EH (cell line): ENCODE measurements at places on chromosomes 4 and X.

GRCh38 chr4:177455561-177455970 lies 13.3 kb upstream of the AGA start:
- DNase-seq = peak; percentile 71

DNA sequence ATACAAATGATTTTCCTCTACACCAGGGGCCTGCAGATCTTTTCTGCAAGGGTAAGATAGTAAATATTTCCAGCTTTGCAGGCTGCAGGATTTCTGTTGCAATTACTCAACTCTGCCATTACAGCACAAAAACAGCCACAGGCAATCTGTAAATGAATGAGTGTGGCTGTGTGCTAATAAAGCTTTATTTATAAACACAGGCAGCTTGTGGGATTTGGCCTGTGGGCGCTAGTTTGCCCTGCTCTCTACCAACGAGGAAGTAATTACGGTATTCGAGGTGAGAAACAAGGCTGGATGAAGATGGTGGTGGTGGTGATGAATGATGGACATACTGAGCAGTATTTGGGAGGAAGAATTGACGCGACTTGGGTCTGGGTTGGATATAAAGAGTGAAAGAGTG lies 30.7 kb downstream of the ADGRG2 start:
- DNase-seq = no peak

DNA sequence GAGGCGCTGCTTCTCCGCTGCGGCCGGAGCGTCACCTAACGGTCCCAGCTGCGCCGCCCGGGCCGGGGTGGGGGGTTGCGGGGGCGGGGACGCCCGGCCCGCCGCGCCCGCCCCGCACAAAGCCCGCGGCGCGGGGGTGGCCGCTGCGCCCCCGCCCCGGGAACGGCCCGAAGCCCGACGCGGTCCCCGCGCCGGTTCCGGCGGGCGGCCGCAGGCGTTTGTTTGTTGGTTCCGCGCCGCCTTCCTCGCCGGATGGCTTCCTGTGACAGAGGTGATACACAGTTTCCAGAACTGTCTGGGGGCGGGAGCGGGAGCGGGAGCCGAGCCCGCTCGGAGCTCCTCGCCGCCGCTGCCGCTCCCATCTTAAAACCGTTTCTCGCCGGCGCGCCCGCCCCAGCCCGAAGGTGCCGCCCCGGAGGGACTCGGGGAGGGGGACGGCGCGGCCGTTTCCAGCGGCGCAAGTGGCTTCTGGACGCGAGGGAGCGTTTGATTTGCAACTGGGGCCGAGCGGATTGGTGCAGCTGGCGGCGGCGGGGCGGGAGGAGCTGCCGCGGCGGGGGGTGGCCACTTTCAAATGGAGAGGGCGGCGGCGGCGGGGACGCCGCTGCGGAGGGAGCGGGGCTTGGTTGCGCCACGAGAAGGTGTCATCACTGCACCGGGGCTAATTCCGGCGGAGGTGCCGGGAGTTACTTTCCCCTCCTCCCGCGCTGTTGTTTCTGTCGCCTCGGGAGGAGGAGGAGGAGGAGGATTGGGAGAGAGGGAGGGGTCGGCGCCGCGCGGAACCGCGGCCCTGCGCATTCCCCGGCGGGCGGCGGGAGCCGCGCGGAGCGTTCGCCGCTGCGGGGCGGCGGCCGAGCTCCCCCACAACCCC lies 2.3 kb downstream of the JADE1 start:
- DNase-seq = peak; percentile 94

GRCh38 chr4:177699365-177700213 lies 257.4 kb upstream of the AGA start:
- DNase-seq = peak; percentile 3

DNA sequence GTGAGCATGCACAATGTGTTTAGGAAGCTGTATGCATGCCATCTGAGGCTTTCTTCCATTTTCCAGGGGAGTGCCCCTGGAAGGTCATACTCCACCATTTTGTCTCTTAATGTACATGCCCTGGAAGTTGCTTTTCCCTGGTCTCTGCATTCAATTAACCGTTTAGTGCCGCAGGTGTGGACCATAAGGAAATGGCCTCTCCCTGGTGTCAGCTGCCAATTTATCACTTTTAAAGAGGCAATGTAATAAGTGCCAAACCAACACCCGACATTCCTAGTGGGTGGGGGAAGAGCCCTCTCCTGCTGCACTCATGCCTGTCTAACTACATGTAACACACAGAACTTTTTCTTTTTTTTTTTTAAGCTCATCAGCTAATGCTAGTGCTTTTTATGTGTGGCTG lies 7.1 kb upstream of the BST1 start:
- no peak for DNase-seq

DNA sequence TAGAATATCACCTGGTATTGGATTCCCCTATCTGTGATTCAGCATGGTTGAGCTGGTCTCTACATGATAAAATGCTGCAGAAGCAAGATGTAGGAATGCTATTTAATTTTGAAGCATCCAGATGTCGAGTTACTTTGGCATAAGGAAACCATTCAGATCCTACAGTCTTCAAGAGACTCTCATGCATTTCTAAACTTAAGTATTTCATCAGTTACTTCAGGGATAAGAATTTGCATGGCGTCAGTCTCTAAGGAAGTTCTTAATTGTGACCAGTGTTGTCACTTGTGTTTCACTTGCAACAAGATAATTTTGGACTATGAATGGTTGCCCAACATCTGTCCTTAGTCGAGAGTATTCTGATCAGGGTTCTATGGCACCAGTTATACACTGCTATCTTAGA lies 192.4 kb downstream of the CCNG2 start:
- no peak for DNase-seq

- peak; percentile 64 for DNase-seq
Observed at GRCh38 chr4:71009890-71010588, 16.6 kb downstream of the DCK start.

GRCh38 chr4:146582864-146583263 lies 55.8 kb upstream of the POU4F2 start:
- peak; percentile 7 for DNase-seq

- no peak for DNase-seq
Observed at GRCh38 chrX:135347381-135348016, 38.2 kb downstream of the ETDC start.

- DNase-seq = peak; percentile 59
Observed at GRCh38 chrX:134664202-134664601, 5.9 kb upstream of the PLAC1 start.

- no peak for DNase-seq
Observed at GRCh38 chr4:37440501-37440900, 196.0 kb downstream of the NWD2 start.

DNA sequence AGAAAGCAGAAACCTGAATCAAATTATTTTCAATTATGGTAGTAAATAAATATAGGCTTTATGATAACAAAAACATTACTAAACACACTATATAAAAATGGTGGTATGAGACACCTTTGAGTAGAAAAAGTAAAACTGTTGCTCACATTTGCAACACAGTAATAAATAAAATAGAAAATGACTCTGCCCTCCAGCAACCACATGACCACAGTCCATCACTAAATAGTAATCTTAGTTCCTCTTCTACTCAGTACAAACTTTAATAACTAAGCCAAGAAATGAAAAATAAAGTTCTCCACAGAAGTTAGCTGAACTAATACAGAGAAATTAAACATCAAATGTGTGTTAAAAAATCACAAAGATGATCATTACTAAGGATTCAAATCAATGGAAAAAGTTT lies 108.5 kb downstream of the ADGRA3 start:
- DNase-seq = no peak

- no peak for DNase-seq
Observed at GRCh38 chr4:162366146-162366545, 202.3 kb upstream of the FSTL5 start.

- no peak for DNase-seq
Observed at GRCh38 chr4:37139987-37140386, 104.6 kb upstream of the NWD2 start.

- no peak for DNase-seq
Observed at GRCh38 chrX:39731735-39732134, 366.0 kb downstream of the BCOR start.

- DNase-seq = peak; percentile 48
Observed at GRCh38 chr4:6362896-6363295, 93.2 kb downstream of the WFS1 start.

DNA sequence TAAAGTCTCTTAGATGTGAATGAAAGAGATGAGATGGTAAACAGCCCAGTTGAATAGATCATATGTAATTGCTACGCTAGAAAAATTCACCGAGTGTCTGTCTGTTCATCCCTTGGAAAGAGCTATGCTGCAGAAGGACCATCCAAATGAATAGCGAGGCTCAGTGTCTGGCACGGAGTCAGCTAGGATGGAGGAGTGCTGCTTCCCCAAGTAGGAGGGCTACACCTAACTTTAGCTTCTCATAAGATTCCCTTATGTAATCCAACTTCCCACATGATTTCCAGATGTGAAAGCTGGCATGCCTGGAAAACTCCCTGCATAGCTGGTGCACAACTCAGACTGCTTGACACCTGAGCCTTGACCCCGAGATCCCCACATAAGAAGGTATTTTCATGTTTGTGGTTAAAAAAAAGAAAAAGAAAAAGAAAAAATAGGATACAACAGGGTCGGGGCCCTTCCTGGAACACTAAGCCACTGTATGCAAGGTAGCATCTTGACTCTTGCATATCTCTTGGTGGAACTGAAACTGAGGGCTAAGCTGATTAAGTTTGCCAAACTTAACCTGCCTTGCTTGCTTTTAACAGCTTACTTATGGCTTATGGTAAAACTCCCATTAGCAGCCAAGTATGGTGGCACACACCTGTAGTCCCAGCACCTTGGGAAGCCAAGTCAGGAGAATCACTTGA lies 82.3 kb downstream of the FREM3 start:
- DNase-seq = no peak

DNA sequence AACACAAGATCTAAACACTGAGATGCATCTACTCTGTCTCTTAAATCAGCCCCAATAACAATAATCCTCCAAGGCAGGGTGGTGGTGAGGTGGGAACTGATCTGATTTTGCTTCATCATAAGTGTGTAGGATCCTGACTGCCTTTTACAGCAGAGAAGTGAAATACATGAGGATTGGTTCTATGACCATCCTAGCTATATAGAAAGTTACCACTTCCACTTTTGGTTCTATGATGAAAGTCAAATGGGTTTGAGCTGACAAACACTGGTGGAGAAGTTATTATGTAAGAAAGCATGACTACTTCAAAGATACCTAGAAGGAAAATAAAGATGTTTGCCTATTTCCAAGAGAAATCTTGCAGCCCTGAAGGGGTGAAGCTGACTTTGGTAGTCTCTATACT lies 181.6 kb downstream of the NKX6-1 start:
- DNase-seq = no peak

- no peak for DNase-seq
Observed at GRCh38 chr4:122776916-122777315, 44.4 kb downstream of the BBS12 start.

DNA sequence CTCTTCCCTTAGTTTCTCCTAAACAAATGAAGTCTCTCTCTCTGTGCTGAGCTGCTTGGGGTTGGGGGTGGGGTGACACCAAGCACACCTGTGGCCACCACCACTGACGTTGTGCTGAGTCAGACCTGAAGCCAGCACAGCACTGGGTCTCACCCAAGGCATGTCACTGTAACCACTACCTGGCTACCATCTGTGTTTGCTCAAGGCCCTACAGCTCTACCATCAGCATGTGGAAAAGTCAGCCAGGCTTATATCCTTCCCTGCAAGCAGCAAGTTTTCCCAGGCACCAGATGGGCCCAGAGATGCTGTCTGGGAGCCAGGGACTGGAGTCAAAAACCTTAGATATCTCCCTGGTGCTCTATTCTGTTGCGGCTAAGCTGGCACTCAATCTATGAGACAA lies 6.9 kb downstream of the CXCL10 start:
- no peak for DNase-seq

DNA sequence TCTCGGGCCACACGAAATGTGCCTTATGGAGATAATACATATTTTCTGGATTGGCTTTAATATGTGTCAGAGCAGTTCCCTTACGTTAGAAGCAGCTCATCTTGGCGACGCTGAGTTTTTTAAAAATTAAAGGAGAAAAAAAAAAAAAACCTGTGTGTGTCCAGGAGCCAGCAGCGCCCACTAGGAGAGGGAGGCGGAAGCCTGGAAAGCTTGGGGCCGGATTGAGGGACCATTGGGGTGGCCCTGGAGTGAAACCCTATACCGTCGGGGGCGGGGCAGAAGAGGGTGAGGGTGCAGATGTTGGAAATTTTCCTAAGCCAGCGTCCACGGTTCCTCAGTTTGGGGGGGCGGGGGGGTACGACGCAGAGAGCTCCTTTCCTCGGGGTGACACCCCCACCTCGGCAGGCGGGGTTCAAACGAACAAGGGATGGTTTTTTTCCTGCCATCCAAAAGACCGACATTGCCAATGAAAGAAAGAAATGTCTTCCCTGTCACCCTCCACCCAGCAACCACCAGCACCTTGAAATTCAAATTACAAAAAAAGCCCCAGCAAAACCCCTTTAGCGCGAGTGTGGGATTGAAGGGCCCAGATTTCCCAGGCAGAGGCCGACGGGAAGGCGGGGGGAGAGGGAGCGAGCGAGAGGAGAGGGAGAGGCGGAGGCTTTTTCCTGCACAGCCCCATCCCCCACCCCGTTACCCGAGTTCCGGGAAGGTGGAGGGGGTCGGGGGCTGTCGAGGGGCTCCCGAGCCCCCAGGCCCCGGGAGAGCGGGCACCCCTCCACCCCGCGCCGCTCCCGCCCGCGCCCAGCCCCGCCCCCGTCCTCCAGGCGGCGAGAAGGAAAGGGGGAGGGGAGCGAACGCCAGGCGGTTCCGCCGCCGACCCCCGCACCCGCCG lies 859 bp downstream of the SMARCA1 start:
- DNase-seq = peak; percentile 75

- DNase-seq = peak; percentile 22
Observed at GRCh38 chrX:40734971-40735324, 394 bp downstream of the MED14 start.
